Activated CD4-positive, alpha-beta T cell treated with anti-CD3 and anti-CD28 coated beads for 4 hours (primary cell): ENCODE measurements at places on chromosomes 11 and 22.

DNA sequence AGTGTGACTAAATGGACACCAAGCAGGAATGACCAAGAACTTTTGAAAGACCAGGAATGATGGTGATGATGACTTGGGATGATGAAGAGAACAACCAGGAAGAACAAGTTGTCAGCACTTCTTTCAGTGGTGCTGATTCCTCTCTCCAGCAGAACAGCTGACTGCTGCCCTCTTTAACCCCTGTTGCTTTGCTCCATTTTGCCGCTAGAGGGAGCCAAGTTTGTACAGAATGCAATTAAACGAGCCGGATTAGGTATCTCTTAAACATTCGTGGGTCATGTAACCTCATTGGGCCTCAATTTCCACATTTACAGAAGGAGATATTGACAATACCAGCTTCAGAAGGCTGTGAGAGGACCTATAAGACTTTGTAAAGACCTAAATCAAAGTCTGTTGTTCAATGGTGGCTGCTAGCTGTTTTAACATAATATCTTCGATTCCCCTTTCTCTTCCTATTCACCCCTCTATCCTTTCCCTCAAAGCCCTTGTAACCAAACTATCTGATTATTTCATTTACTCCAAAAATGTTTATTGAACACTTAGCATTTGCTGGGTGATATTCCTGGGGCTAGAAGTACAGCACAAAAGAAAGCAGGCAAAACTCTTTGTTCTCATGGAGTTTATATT lies 1.9 kb downstream of the OR4S1 start:
- DNase-seq: peak; percentile 47

DNA sequence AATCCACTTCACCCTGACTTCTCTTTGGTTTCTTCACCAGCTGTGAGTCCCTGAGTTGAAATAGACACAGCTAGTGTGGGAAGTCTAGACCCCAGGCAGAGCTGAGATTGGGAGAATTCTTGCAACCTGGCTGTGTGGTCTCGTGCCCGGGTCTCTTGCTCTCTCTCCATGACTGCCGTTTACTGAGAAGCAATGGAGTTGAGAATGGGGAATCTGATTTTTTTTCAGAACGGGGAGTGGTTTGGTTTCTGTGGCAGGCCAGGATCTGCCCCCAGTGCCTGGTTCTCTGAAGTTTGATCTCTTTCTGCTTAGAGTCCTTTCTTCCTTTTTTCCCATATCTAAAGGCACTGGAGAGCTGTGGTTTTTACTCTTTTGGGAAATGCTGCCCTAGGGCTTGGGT lies 1.5 kb downstream of the SIDT2 start:
- DNase-seq: no peak

DNA sequence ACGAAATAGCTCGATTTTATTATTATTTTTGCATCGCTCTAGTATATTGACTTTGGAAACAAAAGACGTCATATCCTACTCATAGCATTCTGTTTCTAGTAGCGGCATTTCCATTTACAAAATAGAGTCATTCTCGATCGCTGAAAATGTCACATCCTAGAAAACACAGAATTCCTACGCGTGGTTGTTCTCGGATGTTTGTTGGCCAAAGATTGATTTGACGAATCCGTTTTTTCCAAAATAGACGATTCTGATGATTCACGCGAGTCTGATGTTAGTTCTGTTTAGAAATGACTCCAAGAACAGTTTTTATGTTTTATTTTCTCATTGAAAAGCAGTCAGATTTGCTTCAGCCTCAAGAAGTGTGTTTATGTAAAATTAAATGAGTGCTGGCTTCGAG lies 47.6 kb downstream of the SMIM38 start:
- no peak for DNase-seq

GRCh38 chr11:8532475-8532874 lies 61.6 kb downstream of the STK33 start:
- DNase-seq: no peak

GRCh38 chr22:45896964-45897538 lies 79.9 kb downstream of the WNT7B start:
- no peak for DNase-seq

GRCh38 chr11:77525455-77526091 lies 51.7 kb upstream of the PAK1 start:
- DNase-seq: no peak

DNA sequence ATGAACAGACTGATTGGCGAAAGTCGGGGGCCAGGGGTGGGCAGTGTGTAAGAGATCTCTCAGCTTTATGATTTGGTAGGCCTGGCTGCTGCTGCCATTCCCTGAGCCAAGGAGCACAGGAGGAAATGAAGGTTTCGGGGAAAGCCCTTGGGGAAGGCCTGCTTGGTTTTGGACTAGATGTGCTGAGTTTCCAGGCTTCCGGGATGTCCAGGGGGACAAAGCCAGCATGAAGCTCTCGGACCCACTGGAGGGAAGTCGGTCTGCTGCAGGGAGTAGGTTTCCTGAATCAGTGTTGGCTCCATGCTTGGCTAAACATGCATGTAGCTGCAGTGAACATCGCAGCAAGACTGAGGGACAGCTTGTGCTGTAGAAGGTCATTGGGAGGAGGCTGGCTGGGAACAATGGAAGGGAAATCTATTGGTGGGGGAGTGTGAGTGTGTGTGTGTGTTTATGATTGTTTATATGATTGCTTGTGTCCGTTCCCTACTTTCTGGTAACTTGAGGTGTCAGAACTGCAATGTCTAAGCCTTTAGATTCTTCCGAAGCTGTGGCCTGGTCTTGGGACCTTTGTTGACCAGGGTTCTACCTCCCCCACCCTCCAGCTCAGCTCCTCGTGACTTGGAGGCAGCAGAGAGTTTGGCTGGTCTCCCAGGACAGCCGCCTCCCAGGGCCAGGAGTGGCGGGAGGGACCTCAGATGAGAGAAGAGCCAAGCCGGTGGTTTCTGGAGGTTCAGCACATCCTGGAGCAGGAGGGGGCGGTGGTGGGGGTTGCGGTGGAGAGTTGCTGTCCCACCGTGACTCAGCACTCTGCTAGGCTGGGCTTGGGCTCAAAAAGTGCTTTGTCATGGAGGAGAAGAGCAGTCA lies 4.0 kb upstream of the FTH1 start:
- DNase-seq: peak; percentile 14

DNA sequence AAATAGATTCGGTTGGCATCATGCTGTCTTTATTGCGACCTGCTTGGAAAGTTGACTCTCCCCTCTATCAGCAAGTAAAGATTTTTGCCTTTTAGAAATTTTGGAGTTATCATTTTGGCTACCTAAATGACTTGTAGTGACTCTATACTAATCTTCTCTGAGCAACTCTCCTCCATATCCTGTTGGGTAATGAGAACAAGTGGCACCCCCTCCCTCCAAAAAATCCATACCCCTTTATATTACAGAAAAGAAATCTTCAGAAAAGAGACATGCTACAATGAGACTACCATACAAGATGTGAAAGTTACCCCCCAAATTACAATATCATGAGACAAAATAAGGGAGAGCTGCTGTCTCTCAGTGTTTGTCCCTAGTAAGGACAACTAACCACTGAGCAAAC lies 1.2 kb downstream of the JAML start:
- no peak for DNase-seq
